GM12878 (cell line): ENCODE measurements at places on chromosomes 3 and 15. TPM values are rescaled to one million over a fixed set of nuclear protein-coding genes. Genes with fewer than 3 reads are reported as not detected.

Gene RPS17
- 2,781 and 2,861 TPM in 2 replicates for total RNA-seq

Gene ALDH1A2
- 0.53 and 0.92 TPM in 2 replicates for total RNA-seq

Gene RBMS3
- 3.4 and 4.4 TPM in 2 replicates for total RNA-seq

Gene UBE3A
- 82.9 and 88.5 TPM in 2 replicates for total RNA-seq

Gene PEAK1
- 23.1 and 24.2 TPM in 2 replicates for total RNA-seq

Gene SLC12A1
- not detected in 2 replicates for total RNA-seq

Gene MUSTN1
- total RNA-seq, result 0.51 and 1.2 TPM in 2 replicates

Gene ITPKA
- total RNA-seq, result 0.64 and 0.67 TPM in 2 replicates

Gene GOLGA8H
- 0.23 and 0.35 TPM in 2 replicates for total RNA-seq

Gene SAMD7
- total RNA-seq, result not detected in 2 replicates

Gene ATP13A4
- total RNA-seq, result 1.0 TPM in 2 replicates

Gene PPCDC
- 40.2 and 43.3 TPM in 2 replicates for total RNA-seq

Gene PATL2
- 10.7 and 11.5 TPM in 2 replicates for total RNA-seq

Gene ANKRD63
- not detected in 2 replicates for total RNA-seq

- DNase-seq, result no peak
- no peaks in the 10 kb centered on the region; the same call in 1 of the 2 replicates for H3K27me3 ChIP-seq
- H3K36me3 ChIP-seq, result no peaks in the 10 kb centered on the region
Observed at GRCh38 chr3:37197810-37198371, 23.5 kb upstream of the LRRFIP2 start.

DNA sequence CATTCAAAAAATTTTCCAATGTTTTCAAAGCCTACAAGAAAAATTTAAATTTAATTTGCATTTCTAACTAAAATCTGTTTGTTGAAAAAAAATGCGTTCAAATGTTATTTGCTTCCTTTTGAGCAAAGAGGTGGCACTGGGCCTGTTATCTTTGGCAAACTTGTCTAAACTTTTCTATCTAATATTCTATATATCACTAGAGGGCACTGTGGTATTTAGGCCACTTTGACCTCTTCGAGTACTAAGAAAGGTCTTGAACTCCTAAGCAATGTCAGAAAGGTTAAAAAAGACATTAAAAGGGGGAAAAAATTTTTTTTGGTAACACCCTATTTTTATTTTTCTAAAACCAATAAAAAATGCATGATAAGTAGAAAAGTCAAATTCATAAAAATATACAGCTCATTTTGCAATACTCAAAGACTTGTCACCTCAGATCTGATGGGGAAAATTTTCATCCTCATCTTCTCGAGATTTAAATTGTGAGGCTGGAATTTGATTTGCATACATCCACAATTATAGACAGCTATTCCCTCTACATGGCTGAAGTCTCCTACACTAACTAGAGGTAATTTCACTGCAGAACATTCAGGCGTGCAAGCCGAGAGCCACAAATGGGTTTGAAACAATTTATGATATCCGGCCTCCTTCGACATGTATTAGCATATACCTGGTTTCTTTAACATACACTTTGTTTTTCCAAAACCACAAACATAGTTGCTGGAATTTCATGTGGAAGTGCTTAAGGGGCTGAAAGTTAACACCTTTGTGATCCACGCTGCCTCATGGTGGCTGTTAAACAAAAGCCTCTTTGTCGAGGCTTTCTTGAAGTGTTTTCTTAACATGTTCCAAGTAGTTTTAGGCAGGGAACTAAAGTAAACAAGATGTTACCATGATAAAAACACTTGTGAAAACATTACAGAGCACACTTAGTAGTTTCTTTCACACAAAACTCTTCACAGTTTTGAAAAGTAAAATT lies 576.4 kb downstream of the FOXP1 start:
- no peak overlapping the region for H3K27ac ChIP-seq
- H3K4me3 ChIP-seq, result no peak overlapping the region
- H3K4me1 ChIP-seq, result peaks cover 3% of the 10 kb centered on the region; the same call in 1 of the 2 replicates
- DNase-seq, result no peak
- no peaks in the 10 kb centered on the region for H3K36me3 ChIP-seq

DNA sequence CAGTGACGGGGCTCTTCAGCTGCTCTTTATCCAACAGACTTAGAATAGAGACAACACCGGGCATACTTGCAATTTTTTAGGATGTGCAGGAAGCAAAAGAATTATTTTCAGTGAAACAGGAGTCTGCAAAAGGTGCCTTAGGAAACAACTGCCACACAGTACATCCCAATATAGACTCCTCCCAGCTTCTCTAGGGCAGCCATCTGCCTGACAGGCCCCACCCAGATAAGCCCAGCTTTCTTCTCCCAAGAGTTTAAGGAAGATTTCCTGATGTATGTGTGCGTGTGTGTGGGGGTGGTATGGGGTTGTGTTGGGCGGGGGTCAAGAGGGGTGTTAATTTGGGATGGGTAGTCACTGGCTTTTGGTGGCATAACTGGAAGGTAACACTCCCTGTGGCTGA lies 21.5 kb downstream of the MAP2K1 start:
- H3K36me3 ChIP-seq, result peaks cover 1% of the 10 kb centered on the region; the same call in 1 of the 2 replicates
- DNase-seq, result no peak
- no peak overlapping the region for H3K27ac ChIP-seq
- H3K4me1 ChIP-seq, result peaks cover 52% of the 10 kb centered on the region
- H3K27me3 ChIP-seq, result no peaks in the 10 kb centered on the region

DNA sequence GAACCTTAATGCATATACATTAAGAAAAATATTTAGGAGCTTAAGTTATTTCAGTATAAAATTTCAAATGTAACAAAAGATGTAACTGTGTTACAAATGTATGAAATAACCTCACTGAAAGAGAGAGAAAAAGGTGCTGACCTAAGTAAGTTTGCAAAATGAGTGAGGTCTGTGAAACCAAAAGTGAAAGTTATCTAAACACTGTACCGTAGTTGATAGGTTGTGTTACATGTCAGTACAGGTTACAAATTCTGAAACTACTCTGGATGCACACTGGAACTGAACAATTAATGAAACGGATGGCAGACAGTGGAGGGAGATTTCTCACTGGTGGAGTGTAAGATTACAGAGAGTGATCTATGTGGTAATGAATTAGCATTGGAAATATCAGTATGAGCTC lies 420.7 kb downstream of the ZNF385D start:
- no peak overlapping the region for H3K4me3 ChIP-seq
- no peaks in the 10 kb centered on the region for H3K36me3 ChIP-seq
- H3K27ac ChIP-seq, result no peak overlapping the region
- H3K27me3 ChIP-seq, result no peaks in the 10 kb centered on the region

GRCh38 chr3:42300013-42300412 lies 34.0 kb upstream of the CCK start:
- H3K4me3 ChIP-seq, result no peak overlapping the region
- peaks cover 8% of the 10 kb centered on the region; the same call in 1 of the 2 replicates for H3K4me1 ChIP-seq
- H3K27me3 ChIP-seq, result no peaks in the 10 kb centered on the region
- no peak for DNase-seq

DNA sequence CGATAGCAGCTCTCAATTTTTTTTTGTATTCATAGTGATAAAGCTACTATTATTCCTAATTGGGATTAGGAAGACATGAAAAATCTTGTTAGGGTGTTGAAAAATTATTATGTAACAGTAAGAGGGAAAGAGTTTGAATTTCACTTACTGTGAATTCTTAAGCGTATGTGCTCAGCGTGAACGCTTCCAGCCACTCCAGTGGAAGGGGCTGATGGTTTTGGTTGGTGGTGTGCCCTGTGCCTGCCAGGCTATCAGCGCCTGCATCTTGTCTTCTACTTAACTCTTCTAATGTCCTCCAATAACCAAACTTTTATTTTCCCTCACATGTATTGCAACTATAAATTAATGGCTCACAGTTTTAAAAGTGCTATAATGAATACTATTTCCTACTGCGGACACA lies 22.5 kb downstream of the CDIN1 start:
- no peaks in the 10 kb centered on the region for H3K27me3 ChIP-seq
- H3K4me1 ChIP-seq, result no peaks in the 10 kb centered on the region
- H3K27ac ChIP-seq, result no peak overlapping the region
- no peak for DNase-seq
- no peak overlapping the region for H3K4me3 ChIP-seq
- no peaks in the 10 kb centered on the region for H3K36me3 ChIP-seq

- H3K27ac ChIP-seq, result no peak overlapping the region
- no peak overlapping the region for H3K4me3 ChIP-seq
- no peak for DNase-seq
- no peaks in the 10 kb centered on the region for H3K27me3 ChIP-seq
Observed at GRCh38 chr3:90007778-90008499, 900.5 kb downstream of the EPHA3 start.

DNA sequence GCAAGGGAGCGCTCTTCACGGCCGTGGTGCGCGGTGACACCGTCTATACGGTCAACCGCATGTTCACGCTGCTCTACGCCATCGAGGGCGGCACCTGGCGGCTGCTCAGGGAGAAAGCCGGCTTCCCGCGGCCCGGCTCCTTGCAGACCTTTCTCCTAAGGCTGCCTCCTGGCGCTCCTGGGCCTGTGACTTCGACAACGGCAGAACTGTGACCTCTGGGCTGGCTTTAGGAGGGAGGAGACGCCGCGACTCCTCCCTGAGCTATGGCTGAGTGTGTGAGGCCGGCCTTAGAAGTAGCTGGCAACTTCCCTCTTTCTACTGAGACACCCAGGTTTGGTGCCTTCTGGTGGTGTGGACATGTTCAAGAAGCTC lies 1.4 kb downstream of the KBTBD13 start:
- no peaks in the 10 kb centered on the region for H3K4me1 ChIP-seq
- H3K27ac ChIP-seq, result no peak overlapping the region

- H3K27ac ChIP-seq, result no peak overlapping the region
- H3K4me3 ChIP-seq, result no peak overlapping the region
- peaks cover 1% of the 10 kb centered on the region; the same call in 1 of the 2 replicates for H3K27me3 ChIP-seq
- no peaks in the 10 kb centered on the region for H3K4me1 ChIP-seq
- H3K36me3 ChIP-seq, result no peaks in the 10 kb centered on the region
Observed at GRCh38 chr15:89026167-89026566, 62.1 kb upstream of the ABHD2 start.

GRCh38 chr3:46974421-46975171 lies 1.9 kb downstream of the CCDC12 start:
- peak overlapping the region; percentile 95 for H3K4me3 ChIP-seq
- H3K36me3 ChIP-seq, result peaks cover 6% of the 10 kb centered on the region
- H3K27ac ChIP-seq, result peak overlapping the region; percentile 63

DNA sequence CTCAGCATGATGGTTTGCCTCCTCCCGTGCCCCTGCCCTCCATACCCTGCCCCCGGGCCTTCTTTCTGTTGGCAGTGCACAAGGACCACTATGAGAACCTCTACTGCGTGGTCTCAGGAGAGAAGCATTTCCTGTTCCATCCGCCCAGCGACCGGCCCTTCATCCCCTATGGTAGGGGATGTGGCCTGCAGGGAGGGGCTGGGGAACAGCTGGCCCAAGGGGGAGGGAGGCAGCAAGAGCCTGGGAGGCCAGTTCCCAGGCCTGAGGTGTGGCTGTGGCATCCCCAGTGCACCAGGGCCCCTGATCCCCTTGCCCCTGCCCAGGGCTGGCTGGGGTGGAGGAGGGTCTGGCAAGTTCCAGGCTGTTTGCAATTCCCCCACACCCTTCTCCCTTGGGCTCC lies 2.6 kb upstream of the PLA2G4B start:
- no peak overlapping the region for H3K4me3 ChIP-seq
- H3K27ac ChIP-seq, result no peak overlapping the region
- no peaks in the 10 kb centered on the region for H3K36me3 ChIP-seq

DNA sequence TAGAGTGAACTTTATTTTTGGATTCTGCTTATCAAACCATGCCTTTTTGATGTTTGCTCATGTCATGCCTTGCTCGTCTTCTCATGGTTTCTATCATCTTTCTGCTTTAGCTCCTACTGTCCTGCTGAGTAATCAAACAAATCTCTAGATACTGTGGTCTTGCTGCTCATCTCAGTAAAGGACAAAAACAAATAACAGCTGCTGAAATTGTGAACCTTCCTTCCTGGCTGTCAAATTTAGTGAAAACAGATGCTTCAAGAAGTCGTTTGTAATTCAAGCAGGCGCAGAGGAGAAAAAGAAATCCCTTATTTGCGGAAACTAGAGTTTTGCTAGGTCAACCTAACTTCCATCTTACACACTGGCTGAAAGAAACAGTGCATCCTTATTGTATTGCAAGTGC lies 616.1 kb upstream of the ALCAM start:
- H3K4me3 ChIP-seq, result no peak overlapping the region
- no peak for DNase-seq
- no peaks in the 10 kb centered on the region for H3K36me3 ChIP-seq
- H3K27ac ChIP-seq, result no peak overlapping the region
- no peaks in the 10 kb centered on the region for H3K27me3 ChIP-seq

DNA sequence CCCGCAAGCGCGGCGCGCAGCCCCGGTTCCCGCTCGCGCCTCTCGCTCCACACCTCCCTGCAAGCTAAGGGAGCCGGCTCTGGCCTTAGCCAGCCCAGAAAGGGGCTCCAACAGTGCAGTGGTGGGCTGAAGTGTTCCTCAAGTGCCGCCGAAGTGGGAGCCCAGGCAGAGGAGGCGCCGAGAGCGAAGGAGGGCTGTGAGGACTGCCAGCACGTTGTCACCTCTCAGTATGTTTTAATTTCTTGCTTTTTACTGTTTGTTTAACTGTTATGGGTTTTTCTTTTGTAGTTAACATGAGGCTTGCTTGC lies 1525.7 kb downstream of the SI start:
- no peak overlapping the region for H3K4me3 ChIP-seq
- no peaks in the 10 kb centered on the region for H3K36me3 ChIP-seq
- no peak overlapping the region for H3K27ac ChIP-seq
- DNase-seq, result no peak
- no peaks in the 10 kb centered on the region for H3K4me1 ChIP-seq

DNA sequence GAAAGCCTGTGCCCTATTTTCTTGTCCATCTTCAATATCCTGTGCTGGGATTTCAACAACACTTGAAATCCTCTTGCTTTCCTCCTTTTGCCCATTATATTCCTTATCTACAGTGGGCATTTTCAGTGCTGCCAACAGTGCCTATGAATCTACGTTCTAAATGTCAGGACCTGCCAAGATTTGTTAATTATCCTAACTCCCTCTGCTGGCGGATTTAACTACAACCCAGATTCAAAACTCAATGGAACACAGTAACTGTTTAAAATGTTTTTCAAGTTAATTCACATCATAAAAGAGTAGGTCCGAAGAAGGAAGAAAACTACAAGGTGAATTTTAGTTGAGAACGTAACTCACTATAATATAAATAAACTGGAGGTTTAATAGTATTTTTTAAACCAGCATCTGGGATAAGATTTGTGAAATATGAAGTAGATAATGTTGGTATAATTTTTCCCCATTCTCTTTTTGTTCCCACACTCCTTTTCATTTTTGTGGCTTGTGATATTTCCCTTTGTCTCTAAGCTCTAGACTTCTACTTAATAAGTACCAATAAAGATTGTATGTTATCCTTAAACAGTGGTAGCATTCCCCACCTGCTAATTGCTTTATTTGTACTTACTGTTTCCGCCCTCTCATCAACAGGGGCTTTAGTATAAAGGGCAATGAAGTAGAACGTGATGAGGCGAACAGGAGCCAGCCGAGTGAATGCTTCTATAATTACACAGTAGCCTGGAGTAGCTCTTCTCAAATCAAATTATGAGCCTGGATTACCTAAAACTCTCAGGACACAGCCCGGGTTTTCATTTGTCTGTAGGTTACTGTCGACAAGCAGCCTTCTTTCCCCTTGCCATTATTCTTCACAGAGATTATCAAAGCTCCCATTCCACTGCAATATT lies 302.5 kb upstream of the ATP11B start:
- H3K4me1 ChIP-seq, result no peaks in the 10 kb centered on the region
- H3K27me3 ChIP-seq, result no peaks in the 10 kb centered on the region
- H3K27ac ChIP-seq, result no peak overlapping the region
- no peak for DNase-seq
- no peak overlapping the region for H3K4me3 ChIP-seq
- H3K36me3 ChIP-seq, result no peaks in the 10 kb centered on the region

- no peak overlapping the region for H3K27ac ChIP-seq
- no peak for DNase-seq
- no peaks in the 10 kb centered on the region for H3K4me1 ChIP-seq
- no peaks in the 10 kb centered on the region; the same call in 1 of the 2 replicates for H3K27me3 ChIP-seq
- H3K4me3 ChIP-seq, result no peak overlapping the region
Observed at GRCh38 chr3:194184265-194184751, 48.4 kb downstream of the HES1 start.
